ENCODE measurements at places on chromosomes 1 and 21.

GRCh38 chr1:44830900-44831304 lies 12.2 kb downstream of the PTCH2 start:
- no peak for DNase-seq

- DNase-seq = no peak
These were observed 92.5 kb downstream of the GALNT2 start for GRCh38 chr1:230159580-230159979.

- no peak for DNase-seq
These were observed 90.2 kb upstream of the C1orf21 start for GRCh38 chr1:184296466-184297243.

- DNase-seq = no peak
These were observed 22.4 kb upstream of the SFPQ start for GRCh38 chr1:35215346-35215745.

- no peak for DNase-seq
These were observed 96.8 kb upstream of the C1orf105 start for GRCh38 chr1:172323686-172324085.

GRCh38 chr1:28229996-28230395 lies 2.8 kb downstream of the DNAJC8 start:
- no peak for DNase-seq

DNA sequence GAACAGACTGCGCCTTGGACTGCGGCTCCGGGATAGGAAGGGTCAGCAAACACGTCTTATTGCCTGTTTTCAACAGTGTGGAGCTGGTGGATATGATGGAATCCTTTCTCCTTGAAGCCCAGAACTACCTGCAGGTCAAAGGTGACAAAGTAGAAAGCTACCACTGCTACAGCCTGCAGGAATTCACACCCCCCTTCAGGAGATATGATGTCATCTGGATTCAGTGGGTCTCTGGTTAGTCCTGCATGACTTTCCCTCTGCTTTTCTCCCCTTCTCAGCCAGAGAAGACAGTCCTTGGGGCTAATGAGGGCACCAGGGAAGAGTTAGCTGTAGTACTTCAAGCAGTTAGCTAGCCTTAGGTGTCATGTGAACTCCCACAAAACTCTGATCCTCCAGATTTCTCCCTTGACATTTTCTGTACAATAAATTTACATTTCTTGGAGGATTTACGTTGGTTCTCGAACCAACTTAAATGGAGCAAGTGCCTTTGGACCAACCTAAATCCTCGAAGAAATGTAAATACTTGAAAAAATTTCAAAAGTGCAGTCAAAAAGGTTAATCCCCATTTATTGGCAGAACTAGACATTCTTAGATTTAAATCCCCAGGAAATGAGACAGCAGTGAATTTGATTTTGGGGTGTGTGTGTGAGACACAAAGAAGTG lies 20.9 kb downstream of the NTMT2 start:
- DNase-seq = no peak

DNA sequence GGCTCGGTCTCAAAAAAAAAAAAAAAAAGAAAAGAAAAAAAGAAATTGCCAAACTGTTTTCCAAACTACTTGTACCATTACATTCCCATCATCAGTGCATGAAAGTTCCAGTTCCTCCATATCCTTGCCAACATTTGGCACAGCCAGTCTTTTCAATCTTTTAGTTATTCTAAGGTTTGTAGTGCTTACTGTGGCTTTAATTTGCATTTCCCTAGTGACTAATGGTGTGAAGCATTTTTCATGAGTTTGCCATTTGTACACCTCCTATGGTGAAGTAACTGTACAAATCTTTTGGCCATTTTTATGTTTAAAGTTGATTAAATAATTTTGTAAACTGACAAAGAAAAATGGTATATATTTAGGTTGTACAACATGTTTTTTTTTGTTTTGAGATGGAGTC lies 70.7 kb downstream of the DEGS1 start:
- no peak for DNase-seq

GRCh38 chr21:43289966-43290365 lies 121.2 kb downstream of the CRYAA start:
- no peak for DNase-seq

GRCh38 chr1:108050911-108051629 lies 86.1 kb upstream of the VAV3 start:
- DNase-seq = no peak

All from activated CD8-positive, alpha-beta memory T cell treated with anti-CD3 and anti-CD28 coated beads for 48 hours (primary cell).